ENCODE measurements at places on chromosomes 16 and 17.

DNA sequence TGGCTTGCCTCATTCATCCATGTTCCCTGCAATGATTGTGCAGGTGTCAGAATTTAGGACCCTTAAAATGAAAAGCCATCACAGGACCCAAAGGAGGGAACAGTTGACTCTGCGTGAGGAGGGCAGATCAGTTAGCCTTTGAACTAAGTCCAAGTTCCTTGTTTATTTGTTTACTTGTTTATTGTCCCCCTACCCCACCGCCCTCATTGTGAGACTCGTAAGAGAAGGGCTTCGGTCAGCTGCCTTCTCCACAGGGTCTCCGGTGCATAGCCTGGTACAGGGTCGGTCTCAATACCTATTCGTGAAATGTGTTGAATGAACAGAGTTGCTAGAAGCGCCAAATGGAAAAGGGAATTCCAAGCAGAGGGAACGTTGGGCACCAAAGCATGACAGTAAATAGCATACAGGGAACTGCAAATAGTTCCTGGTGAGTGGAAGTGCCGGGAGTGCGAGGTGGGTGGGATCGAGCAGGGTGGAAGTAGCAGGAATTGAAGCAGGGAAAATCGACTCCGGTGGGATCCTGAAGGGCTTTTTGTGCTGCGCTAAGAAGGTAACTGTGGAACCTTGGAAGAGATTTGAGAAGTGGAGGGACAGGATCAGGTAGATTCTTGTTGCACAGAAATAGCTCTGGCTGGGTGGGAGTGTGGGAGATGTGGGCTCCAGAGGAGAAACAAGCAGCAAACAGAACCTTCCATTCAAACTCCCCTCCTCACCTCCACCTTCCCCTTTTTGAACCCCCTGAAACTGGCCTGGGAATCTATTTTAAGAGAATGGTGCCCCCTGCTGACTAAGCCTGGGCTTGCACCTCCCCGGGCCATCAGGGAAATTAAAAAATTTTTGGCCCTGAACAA, 12.7 kb downstream of the SLC35B1 start:
- peak; percentile 56 for DNase-seq

DNA sequence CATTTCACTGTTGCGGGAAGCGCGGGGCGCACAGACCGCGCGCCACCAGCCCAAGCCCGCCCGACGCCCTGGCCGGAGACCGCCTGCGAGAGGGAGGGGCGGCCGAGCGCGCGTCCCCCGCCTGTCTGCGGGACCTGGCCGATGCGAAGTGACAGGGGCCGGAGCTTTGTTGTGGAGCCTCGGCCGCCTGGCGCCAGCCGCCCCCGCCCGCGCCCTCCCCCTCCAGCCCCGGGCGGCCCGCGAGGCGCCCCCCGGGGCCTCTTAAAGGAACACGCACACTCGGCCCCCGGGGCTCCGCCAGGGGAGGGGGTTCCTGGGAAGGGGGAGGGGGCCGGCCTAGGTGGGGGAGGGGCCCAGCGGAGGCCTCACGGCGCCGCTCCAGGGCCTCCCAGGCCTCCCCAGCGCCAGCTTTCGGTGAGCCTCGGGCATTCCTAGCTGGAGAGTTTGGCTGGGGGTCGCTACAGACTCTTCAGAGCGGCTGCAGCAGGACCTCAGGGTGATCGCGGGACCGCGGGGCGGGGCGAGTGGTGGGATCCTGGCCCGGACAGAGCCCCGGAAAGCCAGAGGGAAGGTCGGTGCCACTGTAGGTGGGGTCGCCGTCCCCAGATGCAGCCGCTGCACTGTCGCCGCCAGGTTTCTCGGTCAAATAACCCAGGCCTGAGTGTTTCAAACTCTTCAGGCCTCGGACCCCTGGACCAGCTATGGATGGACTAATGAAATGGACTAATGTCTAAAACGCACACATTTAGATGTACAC, 2.4 kb upstream of the TBX2 start:
- no peak for DNase-seq

DNA sequence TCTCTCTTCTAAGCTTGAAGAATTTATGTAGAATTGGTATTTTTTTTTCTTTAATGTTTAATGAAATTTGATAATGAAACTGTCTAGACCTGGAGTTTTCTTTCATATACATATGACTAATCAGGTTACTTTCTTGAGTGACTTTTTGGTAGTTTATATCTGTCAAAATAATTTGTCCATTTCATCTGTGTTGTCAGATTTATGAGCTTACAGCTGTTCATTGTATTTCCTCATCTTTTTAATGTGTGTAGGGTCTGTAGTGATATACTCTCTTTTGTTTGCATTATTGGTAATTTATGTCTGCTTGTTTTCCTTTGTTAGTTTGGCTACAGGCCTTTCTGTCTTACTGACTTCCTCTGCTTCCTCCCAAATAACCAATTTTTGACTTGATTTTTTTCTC, 55.7 kb downstream of the TAOK1 start:
- no peak for DNase-seq

GRCh38 chr17:28720247-28720996, 637 bp downstream of the RPL23A start:
- DNase-seq = no peak

GRCh38 chr16:70751593-70751992, 49.4 kb downstream of the VAC14 start:
- DNase-seq = no peak

GRCh38 chr16:82152196-82152595, 17.8 kb downstream of the MPHOSPH6 start:
- DNase-seq = no peak

DNA sequence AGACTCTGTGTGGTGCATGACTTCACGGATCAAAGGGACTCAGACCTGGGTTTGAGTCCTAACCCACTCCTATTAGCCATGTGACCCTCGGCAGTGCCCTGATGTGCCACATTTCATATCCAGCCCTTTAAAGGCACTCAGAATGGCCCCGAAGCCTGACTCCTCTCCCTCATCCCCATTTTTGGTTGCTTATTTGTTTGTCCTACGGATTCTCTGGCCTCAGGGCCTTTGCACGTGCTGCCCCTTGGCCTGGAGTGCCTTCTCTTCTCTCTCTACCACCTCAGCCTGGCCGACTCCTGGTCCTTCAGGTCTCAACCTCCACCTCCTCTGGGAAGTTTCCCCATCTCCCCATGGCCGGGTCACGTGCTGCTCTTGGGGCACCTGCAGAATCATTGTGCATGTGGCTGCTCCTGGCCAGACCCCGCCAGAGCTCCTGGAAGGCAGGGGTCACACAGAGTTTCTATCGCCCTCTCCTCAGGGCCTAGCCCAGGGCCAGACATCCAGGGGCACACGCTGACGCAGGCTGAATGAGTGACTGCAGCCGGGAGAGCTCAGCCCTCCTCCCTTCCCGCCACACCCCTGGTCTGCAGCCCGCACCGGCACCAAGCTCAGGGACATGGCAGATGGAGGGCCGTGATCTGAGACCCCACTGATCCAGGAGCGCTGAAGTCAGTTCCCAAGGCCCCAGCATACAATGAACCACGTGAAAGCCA, 22.0 kb upstream of the CIBAR2 start:
- DNase-seq = no peak

- peak; percentile 16 for DNase-seq
Measured at GRCh38 chr17:5468075-5468473, 708 bp downstream of the DHX33 start.
